ENCODE measurements at places on chromosomes 3 and 15.

GRCh38 chr15:61364871-61365270, 135.8 kb upstream of the RORA start:
- DNase-seq = no peak

- no peak for DNase-seq
Measured at GRCh38 chr15:100338971-100339444, 2.8 kb downstream of the ADAMTS17 start.

DNA sequence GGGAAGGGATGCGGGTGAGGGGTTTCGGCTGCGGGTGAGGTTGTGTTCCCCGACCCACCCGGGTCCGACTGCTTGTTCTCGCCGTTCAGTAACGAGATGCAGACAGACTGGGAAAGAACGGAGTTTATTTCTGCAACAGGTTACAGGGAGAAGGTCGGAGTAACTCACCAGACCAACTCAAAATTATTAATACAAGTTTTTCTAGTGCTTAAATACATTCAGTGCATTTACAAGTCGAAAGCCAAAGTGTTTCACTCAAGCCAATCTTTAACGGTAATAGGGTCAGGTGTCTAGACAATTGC, 492 bp upstream of the HIGD1A start:
- DNase-seq = no peak

DNA sequence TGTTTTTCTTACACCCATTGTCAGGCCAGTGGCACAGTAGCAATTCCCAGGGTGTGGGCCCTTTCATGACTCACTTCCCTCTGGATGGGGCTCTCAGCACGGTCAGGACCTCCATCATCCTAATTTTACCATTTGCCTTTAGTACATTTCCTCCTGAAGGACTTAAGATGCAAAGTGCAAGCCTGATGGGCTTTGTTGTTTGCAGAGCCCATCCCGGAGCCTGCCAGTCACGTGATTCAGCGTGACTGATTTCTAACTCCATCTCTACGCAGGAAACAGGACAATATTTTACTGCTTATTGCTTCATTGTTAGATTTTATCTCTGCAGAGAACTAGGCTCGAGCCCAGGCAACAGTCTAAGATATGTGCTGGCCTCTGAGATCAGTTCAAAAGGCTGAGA, 223.7 kb downstream of the PDZRN3 start:
- no peak for DNase-seq

DNA sequence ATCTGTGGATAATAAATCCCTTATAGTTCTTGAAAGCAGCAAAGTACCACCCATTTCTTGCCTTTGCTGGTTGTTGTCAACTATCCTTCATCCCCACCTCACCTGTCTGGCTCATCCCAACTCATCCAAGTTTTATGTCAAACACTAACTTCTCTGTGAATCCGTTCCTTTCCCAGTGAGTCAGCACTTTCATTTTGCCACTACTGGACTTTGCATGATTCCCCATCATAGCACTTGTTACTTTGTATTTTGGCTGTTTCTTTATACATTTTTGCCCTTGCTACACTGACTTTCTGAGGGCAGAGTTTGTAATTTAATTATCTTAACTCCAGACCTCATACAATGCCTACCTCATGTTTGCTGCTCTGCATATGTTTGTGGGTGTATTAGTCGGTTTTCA, 90.8 kb upstream of the RORA start:
- DNase-seq = no peak
